Effector memory CD4-positive, alpha-beta T cell (primary cell): ENCODE measurements at places on chromosomes 6 and 20.
A peak's percentile ranks its signal among the peaks of the same experiment; 100 is the strongest.

DNA sequence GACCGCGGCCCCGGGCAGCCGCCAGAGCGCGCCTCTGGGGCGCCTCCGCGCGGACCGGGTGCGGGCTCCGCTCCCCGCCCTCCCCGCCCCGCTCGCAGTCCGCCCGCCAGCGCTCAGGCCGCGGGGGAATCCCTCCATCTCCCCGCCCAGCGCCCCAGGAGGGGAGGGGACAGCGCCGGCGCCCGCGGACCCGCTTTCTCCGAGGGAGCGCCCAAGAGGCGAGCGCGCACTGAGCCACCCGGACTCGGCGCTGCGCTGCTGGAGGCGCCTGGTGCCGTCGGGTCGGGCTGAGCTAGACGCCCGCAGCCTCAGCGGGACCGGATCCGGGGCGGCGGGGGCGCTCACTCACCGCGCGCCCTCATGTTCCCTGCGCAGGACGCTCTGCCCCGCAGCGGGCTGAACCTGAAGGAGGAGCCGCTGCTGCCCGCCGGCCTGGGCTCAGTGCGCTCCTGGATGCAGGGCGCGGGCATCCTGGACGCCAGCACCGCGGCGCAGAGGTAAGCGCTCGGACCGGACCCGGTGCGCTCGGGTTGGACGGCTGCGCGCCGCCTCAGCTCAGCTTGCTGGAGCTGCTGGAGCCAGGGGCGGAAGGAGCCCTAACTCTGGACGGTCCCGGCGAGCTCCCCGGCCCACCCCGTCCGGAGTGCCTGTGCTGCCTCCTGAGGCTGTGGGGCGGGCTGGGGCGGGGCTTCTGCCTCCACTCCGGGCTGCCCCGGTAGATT, 867 bp downstream of the EBF4 start:
- peak; percentile 36 for DNase-seq

GRCh38 chr20:20198011-20198410, 145.7 kb downstream of the CFAP61 start:
- DNase-seq, result no peak

DNA sequence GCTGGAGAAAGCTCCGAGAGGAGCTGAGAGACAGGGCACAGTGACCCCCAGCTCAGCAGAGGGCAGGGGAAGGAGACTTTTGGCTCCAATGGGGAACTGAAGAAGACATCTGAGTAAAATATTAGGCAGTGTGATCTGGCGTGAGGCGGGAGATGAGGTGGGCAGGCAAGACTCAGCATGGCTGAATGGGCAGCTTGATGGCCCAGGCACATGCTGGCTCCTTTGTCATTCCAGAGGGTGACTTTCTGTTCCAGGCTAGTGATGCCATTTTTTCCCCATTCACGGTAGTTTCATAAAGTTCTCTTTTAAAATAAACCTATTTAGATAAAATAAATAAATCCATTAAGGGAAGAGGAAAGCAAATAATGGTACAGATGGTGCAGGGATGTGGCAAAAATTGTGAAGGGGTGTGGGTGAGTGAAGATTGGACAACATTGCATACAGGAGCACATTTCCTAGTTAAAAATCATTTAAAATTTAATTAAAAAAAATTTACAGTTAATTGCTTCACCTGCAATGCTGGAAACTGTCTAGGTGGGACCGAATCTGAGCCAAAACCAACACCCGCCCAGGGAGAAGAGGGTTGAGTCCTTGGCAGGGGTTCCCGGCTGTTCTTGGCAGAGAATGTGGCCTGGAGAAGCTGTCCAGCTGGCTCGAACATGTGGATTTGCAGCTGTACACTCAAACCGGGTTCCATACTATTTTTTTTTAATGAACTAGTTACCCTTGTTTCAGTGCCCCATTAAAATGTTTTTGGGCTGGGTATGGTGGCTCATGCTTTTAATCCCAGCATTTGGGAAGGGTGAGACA, 41.7 kb upstream of the PRELID3B start:
- DNase-seq, result no peak

GRCh38 chr6:21731411-21732031, 138.0 kb downstream of the SOX4 start:
- DNase-seq, result no peak

GRCh38 chr6:38179794-38180430, 360.4 kb downstream of the ZFAND3 start:
- DNase-seq, result no peak

GRCh38 chr20:20525756-20526155, 157.9 kb downstream of the INSM1 start:
- DNase-seq, result no peak

DNA sequence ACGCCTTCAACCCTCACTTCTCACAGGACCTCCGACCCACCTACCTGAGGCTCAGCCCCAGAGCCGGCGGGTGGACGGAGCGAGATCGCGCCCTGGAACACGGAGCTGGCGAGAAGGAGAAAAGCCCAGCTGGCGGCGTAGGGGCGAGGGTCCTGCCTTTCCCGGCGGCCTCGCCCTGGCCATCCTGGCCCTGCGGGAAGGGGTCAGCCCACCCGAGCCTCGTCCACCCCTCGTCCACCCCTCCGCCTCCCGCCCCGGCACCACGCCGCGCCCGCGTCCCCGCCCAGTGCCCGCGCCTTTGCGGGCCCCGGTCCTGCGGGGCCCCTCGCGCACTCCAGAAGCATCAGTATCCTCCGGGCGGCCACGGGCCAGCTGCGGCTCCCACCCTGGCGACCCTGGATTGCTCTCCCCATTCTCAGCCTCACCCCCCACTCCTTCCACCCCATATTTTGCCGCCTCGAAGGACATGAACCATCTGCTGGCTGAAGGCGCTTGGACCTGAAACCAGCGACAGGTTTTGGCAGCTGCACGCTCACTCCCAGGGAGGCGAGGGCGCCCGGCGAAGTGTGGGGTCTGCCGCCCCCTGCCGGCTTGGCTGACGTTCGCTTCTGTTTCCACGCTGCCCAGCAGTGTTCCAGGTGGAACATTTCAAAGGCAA, 65.1 kb downstream of the PLG start:
- no peak for DNase-seq

DNA sequence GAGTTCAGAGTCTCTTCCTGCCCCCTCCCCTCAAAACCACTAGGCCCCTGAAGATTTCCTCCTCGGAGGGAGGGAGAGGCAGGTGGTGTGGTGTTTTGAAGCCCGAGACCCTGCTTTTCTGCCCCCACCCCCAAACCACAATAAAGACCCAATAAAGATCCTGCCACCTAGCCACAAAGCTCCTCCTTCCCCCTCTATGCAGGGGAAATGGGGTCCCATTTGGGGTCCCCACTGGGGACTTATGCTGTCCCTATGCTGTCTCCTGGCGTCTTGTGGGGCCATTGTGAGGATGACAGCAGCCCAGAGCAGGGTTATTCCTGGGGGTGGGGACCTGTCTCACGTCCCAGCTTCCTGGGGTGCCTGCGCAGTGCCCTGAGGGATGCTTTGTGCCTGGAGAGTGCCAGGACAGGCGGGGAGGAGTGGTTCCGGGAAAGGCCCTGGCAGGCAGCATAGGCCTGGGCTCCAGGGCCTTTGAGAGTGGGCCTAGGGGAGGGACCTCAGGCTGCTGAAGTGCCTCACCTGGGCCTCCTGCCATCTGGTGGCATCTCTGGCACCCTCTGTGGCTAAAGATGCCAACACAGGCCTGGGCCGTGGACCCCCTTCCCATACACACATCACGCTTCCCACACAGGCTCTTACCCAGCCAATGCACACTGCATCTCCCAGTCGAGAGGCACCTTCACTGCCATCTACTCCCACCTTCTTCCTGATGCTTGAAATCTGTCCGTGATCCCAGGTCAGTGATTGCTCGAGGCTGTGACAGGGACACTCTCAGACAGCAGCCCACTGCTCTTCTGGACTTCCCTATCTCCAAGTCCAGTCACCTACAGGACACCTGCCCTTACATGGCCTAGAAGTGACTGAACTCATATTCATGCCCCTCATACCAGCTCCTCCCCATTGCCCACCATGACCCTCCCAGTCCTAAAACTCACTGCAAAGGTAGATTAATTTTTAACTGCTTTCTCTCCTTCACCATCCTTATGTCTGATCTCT, 7.9 kb upstream of the ARMC12 start:
- DNase-seq, result no peak

DNA sequence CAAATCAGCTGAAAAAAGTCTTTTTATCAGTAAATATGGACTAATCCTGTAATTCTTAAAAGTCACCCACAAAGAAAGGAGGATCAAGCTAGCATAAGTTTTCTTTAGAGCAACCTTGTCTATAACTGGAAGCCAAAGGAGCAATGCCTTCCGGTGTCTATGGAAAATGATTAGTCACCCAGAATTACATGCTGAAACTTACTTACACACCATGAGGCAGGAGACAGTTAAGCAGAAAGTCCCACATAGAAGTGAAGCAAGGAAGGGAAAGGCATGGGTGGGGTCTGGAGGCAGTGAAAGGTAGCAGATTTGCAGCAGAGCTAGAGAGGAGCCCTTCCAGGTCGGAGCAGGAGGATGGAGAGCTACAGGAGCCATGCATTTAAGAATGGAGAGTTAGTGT, 153.7 kb upstream of the RIPOR2 start:
- DNase-seq, result no peak

- DNase-seq, result no peak
These were observed 12.4 kb downstream of the SERINC1 start for GRCh38 chr6:122459240-122459639.

GRCh38 chr20:60808003-60808672, 443.9 kb upstream of the CDH4 start:
- DNase-seq, result no peak

DNA sequence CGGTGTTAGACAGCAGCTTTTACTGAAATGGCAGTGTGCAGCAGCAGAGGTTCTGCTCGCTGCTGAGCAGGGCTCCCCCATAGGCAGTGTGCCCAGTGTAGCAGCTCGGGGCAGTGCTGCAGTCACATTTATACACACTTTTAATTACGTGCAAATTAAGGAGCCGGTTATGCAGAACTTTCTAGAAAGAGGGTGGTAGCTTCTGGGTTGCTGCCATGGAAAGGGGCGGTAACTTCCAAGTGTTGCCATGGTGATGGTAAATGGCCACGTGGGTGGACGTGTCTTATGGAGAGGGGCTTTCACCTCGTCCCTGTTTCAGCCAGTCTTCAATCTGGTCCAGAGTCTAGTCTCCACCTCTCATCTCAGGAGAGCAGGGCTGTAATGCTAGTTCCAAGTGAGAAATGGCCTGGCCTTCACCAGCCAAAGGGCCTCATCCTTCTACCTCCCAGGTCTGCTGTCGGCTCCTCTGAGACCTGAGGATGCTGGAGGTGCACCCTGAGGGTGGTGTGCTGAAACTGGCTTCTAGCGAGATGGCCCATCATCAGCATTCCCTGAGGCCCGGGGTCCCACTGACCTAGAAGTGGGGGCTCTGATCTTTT, 180.5 kb upstream of the PMEPA1 start:
- no peak for DNase-seq

DNA sequence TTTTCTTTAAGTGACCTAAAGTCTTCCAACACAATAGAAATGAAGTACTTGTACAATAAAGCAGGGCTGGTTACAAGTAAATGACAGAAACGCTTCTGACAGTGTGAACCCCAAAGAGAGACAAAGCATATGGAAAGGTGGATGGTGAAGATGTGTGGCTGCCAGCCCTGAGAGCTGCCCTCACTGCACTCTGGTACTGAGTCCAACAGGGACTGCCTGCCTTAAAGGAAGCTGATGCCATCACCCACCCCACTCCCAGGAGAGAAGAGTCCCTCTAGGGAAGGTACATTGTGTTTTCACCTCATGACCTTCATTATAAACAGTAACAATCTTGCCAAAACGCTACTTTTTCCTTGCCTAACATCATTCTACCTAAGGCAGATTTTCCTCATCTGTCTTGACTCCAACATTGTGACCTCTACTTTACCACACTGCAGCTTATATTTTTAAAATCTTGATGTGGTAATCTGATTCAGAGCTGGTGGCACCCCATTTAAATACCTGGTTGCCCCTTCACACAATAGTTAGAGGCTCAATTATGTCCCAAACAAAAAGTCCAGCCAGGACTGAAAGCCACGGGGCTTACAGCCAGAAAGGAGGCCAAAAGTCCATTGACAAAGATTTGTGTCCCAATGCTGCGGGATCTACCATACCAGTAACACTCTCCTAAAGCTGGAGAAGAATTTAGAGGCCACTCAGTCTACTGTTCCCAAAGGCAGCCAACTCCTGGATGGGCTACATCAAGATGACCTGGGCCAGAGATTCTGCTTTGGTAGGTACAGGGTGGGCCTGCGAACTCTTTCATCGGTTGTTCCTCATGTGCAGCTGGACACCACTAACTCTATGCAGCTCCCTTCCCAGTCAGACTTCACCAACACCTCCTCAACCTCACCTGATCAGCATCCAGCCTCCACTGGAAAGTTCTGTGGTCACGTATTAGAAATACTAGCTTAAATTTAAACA, 4.4 kb downstream of the APMAP start:
- DNase-seq, result no peak

- no peak for DNase-seq
These were observed 93.3 kb upstream of the SULF2 start for GRCh38 chr20:47878601-47879027.

- DNase-seq, result no peak
These were observed 17.5 kb upstream of the ZNF831 start for GRCh38 chr20:59145924-59146779.

GRCh38 chr6:21886542-21887151, 293.1 kb downstream of the SOX4 start:
- no peak for DNase-seq

DNA sequence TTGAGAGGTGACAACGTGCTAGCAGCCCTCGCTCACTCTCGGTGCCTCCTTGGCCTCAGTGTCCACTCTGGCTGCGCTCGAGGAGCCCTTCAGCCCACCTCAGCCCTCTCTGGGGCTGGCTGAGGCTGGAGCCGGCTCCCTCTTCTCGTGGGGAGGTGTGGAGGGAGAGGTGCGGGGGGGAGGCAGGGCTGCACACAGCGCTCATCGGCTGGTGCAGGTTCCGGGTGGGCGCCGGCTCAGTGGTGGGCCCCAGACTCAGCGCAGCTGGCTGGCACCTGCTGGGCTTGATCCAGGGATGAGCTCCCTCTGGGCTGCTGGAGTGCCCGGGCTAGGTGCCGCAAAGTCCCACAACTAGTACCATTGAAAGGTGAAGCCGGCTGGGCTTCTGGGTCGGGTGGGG, 957.8 kb upstream of the GJE1 start:
- no peak for DNase-seq

DNA sequence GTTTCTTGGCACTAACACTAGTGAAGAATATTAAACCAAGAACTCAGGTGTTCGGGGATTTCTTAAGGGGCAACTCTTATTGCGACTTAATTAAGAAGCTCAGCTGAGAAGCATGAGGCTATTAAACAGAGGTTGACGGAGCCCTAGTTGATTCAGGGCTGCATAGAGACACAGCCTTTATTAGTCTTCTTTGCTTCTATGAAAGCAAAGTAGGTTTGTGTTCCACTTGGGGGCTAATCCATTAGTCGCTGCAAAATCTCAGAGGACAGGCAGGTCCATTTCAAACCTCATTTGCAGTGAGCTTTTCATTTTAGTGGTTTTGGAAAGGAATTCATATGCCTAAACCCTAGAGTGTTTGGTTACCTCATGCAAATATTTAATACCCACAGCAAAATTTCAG, 506.6 kb upstream of the SULF2 start:
- DNase-seq, result no peak

DNA sequence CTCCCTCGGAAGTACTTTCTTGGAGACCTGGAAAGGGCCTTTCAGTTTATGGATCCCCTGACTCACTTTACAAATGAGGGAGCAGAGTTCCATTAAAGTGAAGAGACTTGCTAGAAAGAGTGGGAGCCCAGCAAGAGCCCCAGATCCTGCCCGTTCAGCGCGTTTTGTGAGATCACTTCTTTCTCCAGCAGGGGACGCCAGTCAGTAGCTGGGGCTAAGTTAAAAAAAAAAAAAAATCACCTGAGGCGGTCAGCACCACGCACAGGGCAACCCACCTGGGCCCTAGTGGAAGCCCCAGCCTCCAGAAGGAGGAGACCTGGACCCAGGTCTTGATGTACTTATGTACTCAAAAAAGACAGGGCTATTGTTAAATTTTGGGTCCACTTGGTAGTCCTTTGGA, 274.5 kb upstream of the RNF24 start:
- no peak for DNase-seq

GRCh38 chr6:30810813-30811339, 66.5 kb upstream of the IER3 start:
- DNase-seq, result no peak
